ENCODE measurements at places on chromosomes 11 and 22. TPM values are rescaled to one million over a fixed set of nuclear protein-coding genes. Genes with fewer than 3 reads are reported as not detected.

- DNase-seq, result no peak
Measured at GRCh38 chr22:49961601-49962011, 1.0 kb downstream of the PIM3 start.

GRCh38 chr22:27597703-27598444, 203.7 kb downstream of the MN1 start:
- no peak for DNase-seq

- DNase-seq, result no peak
Measured at GRCh38 chr11:56543739-56544138, 682 bp upstream of the OR5M11 start.

Gene RELT
- total RNA-seq, result 8.7 TPM

DNA sequence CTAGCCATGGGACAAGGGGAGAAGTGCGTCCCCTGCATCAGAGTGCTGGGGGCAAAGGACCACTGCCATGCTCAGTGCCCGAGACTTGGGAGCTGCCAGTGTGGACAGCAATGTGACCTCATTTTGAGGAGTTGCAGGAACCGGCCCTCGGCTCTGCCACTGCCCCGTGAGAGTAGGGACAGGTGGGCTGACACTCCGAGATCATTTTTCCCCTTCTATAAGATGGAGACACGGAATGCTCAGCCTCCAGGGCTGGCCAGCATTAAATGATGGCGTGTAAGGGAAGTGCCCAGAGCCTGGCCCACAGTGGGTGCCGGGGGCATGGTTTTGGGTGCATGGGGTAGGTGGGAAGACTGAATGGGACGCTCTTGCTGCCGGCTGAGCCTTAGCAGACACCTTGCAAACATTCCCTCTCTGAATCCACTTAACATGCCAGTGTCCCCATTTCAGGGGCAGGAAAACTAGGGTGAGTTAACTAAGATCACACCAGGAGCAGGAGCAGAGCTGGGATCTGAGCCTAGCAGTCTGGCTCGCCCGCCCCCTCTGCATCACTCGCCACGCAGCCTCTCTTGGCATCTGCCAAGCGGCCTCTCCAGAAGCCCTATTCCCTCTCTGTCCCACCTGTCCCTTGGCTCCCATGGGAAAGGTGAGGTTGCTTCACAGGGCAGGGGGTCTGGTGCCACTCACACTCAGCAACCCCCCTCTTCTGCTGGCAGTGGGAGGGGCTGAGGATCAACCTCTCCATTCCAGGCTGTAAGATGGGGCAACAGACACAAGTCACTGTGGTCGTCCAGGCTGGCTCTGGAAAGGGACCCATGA, 13.6 kb downstream of the NPTXR start:
- DNase-seq, result no peak

Gene PRG2
- 0.22 TPM for total RNA-seq

GRCh38 chr22:29260601-29261315, 7.0 kb downstream of the RHBDD3 start:
- DNase-seq, result no peak

DNA sequence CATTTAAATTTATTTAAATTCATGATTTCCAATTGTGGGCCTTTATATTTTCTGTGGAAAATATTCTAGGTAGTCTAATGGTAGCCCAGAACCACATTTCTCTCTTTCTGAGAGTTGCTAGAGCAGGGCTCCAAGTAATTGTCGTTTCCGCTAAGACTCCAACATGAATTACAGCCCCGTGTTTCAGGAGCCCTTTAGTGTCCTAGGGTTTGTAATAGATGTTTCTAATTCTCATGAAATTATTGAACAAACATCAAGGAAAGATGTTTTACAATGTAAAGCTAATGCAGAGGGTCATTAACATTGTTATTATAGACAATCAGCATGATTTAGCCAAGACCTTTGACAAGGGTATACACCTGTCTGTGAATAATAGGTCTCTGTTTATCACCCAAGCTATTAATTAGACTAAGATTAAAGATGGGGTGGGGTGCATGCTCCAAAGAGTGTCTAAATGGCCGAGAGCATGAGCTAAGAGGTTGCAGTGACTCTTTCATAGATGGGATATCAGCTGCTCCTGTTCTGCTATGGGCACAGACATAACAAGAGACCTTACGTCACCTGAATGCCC, 81.8 kb upstream of the NTM start:
- DNase-seq, result no peak

Gene EMID1
- 9.6 TPM for total RNA-seq

Gene MUC5AC
- 0.03 TPM for total RNA-seq

GRCh38 chr11:64060263-64060860, 24.6 kb downstream of the FLRT1 start:
- DNase-seq, result no peak

GRCh38 chr11:119134389-119134978, 13.1 kb downstream of the HINFP start:
- DNase-seq, result no peak

Gene PATE3
- total RNA-seq, result not detected

DNA sequence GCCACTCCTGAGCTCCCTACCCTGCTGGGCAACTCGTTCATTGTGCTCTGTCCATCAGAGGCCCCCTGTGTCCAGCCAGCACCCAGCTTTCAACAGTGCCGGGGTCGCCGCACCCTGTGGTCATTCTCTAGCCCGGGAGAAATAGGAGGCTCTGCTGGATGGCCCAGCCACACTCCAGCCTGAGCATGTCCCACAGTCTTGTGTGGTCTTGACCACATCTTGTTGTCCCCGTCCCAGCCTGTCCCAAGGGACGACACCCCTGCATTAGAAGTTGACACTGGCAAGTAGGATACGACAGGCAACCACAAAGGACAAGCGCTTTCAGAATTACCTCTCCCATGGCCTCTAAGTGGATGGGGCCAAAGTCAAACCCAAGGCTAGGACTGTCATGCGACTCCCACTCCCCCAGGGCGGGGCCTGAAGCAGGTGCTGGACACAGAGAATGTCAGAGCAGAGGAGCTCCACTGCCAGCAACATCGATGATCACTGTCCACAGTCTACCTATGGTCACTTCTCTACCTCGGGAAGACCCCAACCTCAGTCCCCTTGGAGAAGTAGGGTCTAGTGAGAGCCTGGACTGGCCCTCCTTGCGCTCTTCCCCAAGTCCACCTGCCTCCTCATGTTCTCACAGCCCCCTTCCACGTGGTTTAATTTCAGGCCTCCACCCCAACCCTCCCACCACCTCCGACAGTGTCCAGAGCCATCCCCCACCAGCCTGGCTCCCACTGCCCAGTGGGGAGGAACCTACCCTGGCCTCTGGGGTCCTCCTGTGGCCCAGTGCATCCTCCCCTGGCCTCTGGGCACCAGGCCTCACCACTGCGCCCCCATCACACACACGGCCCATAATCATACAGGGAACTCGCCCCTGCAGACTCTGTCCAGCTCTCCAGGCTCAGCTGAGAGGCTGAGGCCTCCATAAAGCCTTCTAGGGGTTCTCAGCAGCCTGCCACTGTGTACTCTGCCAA, 4.4 kb upstream of the DGCR2 start:
- DNase-seq, result no peak

Gene OR2AG1
- total RNA-seq, result not detected

- DNase-seq, result no peak
Measured at GRCh38 chr11:61342207-61342803, 9.3 kb downstream of the TKFC start.

GRCh38 chr11:70545610-70545912, 147.2 kb downstream of the CTTN start:
- DNase-seq, result no peak

DNA sequence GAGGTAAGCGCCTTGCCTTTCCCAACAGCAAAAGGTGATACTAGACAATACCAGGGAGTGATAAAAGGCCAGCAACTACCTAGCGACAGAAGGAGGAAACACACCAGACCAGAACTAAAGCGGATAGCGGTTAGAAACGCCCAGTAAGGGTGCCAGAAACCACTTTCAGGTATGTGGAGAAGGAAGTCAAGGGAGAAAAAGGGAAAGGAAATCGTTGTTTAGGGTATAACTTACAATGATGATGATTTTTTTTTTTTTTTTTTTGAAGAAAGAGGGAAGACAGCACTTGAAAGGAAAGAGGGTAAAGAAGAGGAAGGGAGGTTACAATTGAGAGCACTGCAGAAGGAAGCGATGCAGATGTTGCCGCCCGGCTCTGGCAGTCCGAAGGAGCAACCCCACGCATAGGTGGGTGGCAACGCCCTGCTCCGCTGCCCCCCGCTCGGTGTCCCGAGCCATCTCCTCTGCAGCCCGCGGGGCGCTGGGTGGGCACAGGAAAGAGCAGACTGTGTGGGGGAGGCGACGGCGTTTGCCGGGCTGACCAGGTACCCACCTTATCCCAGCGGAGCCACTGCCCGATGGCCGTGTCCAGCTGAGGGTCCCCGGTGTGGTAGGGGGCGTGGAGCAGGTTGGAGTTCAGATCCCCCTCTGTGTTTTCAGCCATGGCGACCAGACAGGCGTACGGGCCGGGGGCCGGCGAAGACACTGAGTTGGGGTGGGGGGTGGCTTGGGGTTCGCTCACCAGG, 561 bp downstream of the PGM2L1 start:
- peak; percentile 60 for DNase-seq

DNA sequence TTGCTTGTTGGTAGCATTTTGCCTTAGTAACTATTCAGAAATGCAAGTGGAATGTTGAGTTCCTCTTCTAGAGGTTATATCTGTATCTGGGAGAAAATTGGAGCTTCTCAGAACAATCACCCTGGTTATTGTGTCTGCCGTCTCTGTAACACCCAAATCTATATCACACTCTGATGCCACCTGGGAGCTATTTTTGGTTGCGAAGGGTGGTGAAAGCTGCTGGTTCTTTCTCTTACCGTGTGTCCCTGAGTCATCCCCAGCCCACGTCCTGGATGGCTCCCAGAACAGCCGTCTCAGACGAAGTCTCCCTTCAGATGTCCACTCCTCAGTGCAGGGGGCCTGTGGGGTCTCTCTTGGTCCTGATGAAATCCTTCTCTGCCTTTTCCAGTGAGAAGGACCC, 83.5 kb downstream of the C22orf31 start:
- no peak for DNase-seq

DNA sequence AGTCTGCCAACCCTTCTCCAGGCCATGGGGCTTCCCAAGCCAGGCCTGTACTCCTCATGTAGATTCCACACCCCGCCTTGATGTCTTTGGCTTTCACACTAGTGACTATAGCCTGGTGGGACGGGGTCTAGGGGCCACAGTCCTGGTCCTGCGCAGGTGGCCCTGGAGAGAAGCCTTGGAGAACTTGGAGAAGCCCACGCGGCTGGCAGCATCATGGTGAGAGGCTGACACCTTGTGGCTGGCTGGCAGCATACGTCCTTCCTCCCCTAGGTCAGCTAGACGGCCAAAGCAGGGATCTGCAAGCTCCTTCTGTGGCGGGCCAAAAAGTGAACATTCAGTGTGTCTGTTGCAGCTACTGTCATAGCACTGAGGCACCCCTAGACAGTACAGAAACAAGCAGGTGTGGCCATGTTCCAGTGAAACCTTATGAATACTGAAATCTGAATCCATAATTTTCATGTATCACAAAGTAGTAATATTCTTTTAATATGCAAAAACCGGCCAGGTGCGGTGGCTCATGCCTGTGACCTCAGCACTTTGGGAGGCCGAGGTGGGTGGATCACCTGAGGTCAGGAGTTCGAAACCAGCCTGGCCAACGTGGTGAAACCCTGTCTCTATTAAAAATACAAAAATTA, 42.0 kb downstream of the FAM83F start:
- peak; percentile 87 for DNase-seq

Gene LARGE2
- 13.1 TPM for total RNA-seq

DNA sequence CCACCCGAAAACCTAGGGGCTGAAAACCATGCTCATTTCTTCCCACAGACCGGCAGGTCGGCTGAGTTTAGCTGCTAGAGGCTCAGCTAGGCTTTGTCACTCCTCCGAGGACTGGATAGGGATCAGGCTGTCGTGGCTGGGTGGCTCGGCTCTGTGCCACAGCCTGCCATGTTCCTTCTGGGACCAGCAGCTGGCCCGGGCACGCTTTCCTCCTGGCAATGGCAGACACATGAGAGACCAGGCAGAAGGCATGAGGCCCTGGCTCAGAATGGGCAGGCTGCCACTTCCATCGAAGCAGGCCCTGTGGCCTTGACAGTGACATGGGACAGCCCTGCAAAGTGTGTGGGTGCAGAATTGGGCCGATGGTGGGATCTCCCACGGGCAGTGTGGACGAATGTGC, 20.9 kb downstream of the PARVG start:
- no peak for DNase-seq

Gene GPR83
- total RNA-seq, result 0.28 TPM

DNA sequence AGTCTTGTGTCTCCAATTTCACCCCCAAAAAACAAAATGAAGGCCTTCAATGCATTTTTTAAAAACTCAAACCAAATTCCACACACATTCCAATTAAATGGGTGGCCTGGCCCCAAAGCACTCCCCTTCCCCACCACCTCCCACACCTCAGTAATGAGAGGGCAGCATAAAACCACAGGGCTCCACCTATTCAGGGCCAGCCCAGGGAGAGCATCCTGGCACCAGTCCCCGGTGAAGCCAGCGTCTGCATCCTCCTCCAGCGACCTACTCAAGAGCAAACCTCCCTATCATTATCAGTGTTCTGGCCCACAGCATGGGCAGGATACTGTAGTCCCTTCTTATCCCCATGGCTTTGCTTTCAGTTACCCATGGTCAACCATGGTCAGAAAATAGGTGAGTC, 17.8 kb upstream of the OR8B8 start:
- DNase-seq, result no peak

DNA sequence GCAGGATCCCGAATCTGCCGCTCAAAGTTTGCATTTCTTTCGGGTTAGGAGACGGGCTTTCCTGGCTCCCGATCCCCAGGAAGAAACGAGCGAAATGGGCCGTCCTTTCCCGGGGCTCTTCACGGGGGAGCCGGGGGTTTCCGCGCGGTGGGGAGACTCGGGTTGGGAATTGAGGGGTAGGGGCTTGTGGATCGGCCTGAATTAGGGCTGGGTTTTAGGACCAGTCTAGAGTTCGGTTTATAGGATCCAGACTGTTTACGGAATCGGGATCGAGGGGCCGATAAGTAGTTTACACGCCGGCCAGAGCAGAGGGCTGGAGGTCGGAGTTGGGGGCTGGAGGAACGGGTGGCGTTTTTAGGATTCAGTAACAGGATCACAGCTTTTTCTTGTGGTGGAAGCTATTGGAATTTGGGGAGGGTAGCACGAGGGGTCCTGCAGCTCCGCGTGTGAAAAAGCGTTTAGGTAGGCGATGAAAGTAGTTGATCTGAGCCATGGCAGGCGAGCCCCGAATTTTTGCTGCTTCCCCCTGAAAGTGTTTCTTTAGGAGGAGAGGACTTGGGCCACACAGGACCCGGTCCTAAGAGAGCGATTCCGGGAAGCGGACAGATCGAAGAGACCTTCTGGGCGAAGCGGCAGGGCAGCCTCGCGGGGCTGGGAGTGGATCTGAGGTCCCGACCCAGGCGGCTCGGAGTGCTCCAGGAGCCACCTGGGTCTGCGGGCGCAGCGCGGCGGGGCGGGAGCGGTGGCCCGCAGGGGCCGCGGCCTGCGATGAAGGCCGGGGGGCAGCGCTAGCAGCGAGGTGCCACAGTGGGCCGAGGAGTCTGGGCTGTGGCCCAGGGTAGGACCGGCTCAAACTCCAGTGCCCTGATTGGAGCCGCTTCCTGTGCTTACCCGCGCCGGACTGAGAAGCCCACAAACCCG, 1.6 kb downstream of the PKNOX2 start:
- DNase-seq, result peak; percentile 50

GRCh38 chr22:44204739-44205515, 24.2 kb downstream of the PARVG start:
- peak; percentile 18 for DNase-seq

Gene SEPTIN3
- 0.22 TPM for total RNA-seq

Gene FAM180B
- total RNA-seq, result not detected

- DNase-seq, result no peak
Measured at GRCh38 chr11:72226701-72227100, 2.1 kb downstream of the INPPL1 start.

Gene B4GALNT4
- total RNA-seq, result 1.4 TPM
